ENCODE measurements at places on chromosomes 12 and 14. TPM values are rescaled to one million over a fixed set of nuclear protein-coding genes. Genes with fewer than 3 reads are reported as not detected.

The AMHR2 gene
- not detected for total RNA-seq

The GDF3 gene
- not detected for total RNA-seq

The ART4 gene
- total RNA-seq, result under 0.01 TPM

The PSMC1 gene
- 148 TPM for total RNA-seq

The RTN1 gene
- 1.6 TPM for total RNA-seq

The ACOT4 gene
- 0.46 TPM for total RNA-seq

The CACNA2D4 gene
- 0.43 TPM for total RNA-seq

The SERPINA12 gene
- not detected for total RNA-seq

The GALNT6 gene
- total RNA-seq, result 1.4 TPM

The BCL11B gene
- total RNA-seq, result under 0.01 TPM

The SDR9C7 gene
- not detected for total RNA-seq

The PTPRR gene
- 0.09 TPM for total RNA-seq

The SLC35F4 gene
- 0.28 TPM for total RNA-seq

The EEF1AKMT3 gene
- total RNA-seq, result 4.3 TPM

The VEZT gene
- total RNA-seq, result 56.2 TPM

The AMN gene
- 0.18 TPM for total RNA-seq

The CYP46A1 gene
- total RNA-seq, result under 0.01 TPM

The METTL3 gene
- 41.5 TPM for total RNA-seq

The TAS2R10 gene
- total RNA-seq, result 0.71 TPM

The MYO1H gene
- not detected for total RNA-seq

The AMIGO2 gene
- 15.4 TPM for total RNA-seq

The HELB gene
- 2.6 TPM for total RNA-seq

The SERPINA3 gene
- total RNA-seq, result 8.0 TPM

The HOXC13 gene
- not detected for total RNA-seq

The NDRG2 gene
- total RNA-seq, result not detected

The NOXRED1 gene
- total RNA-seq, result 0.14 TPM

The CMKLR1 gene
- total RNA-seq, result 0.14 TPM

The RNASE7 gene
- not detected for total RNA-seq

The ABCD2 gene
- 0.09 TPM for total RNA-seq

The GPR132 gene
- total RNA-seq, result 0.55 TPM

The CLEC14A gene
- total RNA-seq, result 3.6 TPM

The TSHR gene
- total RNA-seq, result not detected

The CABP1 gene
- 2.1 TPM for total RNA-seq

The THTPA gene
- total RNA-seq, result 12.5 TPM

The CMA1 gene
- not detected for total RNA-seq
